ENCODE measurements at places on chromosomes 1 and 21.

DNA sequence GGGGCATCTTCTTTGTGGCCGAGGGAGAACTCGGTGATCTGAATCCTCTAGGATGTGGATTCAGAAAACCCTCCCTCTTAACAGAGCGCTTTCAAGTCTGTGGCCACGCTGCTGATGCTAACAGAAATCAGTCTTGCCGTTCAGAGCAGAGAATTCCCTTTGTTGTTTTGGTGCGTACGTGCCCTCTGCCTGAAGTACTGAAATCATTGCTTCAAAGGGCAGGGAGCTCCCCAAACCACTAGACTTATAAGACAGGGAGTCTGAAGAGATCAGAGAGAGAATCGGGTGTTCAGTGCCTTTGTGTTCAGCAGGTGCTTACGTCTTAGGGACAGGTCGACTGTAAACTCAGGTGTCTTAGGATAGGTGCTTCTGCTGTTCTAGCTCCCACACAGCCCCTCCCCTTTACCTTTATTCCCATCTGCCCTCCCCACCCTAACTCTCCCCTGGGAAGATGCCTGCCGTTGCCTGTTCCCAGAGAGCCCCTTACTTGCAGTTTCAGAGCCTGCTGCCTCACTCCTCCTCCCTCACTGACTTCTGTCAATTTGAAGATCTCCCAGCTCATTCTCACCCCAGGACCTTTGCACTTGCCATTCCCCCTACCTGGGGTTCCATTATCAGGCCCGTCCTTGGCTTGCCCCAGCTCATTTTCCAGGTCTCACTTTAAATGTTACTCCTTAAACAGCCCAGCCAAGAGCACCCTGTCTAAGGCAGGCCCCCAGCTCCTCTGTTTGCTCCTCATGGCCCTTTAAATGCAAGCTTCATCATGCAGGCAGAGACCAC lies 143.0 kb downstream of the CAMTA1 start:
- DNase-seq: no peak

GRCh38 chr1:44326821-44327465 lies 28.1 kb downstream of the ERI3 start:
- no peak for DNase-seq

GRCh38 chr1:108801101-108801500 lies 54.6 kb downstream of the STXBP3 start:
- no peak for DNase-seq

- DNase-seq: no peak
Observed at GRCh38 chr1:104795931-104796330, 1046.2 kb downstream of the AMY1C start.

GRCh38 chr1:226209307-226210059 lies 14.0 kb upstream of the MIXL1 start:
- DNase-seq: no peak

DNA sequence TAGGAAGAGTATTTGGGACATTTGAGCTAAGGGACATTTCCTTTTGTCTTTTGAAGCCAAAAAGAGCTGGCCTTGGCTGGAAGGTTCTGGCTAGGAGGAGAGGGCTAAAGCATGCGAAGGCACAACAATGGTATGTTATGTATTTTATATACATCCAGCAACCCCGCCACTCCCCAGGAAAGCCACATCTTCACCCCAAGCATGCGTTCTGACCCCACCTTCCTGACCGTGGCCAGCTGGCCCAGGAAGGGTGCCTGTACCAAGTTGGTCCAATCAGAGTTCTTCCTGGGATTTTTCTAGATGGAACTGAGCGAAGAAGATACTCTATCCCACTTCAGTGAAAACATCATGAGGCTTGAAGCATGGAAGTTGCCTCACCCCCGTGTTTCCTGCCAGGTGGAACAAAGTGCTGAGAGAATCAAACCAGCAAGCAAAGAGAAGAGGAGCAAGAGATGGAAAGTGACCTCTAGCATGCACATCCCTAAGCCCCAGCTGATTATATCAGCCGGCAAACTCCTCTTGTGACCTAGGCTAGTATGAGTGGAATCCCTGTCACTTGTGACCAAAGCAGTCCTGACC lies 82.7 kb downstream of the BCAR3 start:
- DNase-seq: no peak

GRCh38 chr1:228763561-228763960 lies 28.3 kb downstream of the RHOU start:
- no peak for DNase-seq

- DNase-seq: no peak
Observed at GRCh38 chr1:38128926-38129453, 82.4 kb upstream of the POU3F1 start.

- DNase-seq: no peak
Observed at GRCh38 chr1:12424793-12425192, 193.2 kb downstream of the DHRS3 start.

DNA sequence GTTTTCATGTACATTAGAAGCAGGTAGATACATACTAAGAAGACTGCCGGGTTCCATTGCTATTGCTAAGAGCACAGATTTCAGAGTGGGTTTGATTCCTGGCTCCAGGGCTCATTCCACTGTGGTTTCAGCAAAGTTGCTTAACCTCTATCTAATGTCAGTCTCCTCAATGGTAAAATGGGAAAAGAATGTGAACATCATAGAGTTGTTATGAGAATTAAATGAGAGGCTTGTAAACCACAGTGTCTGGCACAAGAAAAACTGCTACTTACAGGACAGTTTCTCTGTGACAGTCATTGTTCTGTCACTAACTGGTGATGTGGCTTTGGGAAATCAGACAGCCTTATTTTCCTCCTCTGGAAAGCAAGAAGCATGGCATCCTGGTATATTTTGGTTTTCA lies 10.7 kb upstream of the PLXNA2 start:
- DNase-seq: no peak

DNA sequence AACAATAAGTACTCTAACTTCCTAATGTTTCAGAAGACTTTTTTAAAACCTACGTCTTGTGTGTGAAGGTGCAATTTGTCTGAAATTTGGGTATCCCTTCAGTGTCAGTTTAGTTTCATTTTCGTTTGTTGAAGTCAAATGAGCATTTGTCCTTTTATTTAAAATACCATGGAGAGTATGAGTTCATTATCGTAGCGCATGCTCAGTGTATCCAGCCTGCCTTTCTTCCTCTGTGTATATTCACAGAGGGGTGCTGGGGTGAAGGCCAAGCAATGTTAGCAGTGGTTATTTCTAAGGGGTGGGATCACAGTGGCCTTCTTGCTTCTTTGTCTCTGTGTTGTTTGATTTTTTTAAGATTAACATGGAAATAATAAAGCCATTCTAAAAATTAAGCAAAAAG lies 43.2 kb downstream of the CNN3 start:
- no peak for DNase-seq

DNA sequence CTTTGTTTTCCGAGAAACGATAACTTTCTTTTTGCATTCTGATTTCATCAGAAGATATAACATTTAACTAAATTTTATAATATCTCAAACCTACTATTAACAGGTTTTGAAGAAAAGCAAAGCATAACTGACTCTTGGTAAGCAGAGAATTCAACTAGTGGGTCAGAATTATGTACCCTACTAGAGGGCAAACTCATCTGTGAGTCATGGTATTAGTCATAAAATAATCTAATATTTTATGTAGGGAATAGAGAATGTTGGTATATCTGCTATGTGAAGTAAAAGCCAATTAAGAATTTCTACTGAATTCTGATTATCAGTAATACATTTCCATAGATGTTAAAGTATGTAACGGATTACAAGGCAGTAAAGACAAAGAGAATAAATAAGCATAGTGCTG lies 56.8 kb downstream of the USP1 start:
- DNase-seq: no peak

GRCh38 chr1:15153842-15154479 lies 414 bp downstream of the TMEM51 start:
- DNase-seq: no peak

DNA sequence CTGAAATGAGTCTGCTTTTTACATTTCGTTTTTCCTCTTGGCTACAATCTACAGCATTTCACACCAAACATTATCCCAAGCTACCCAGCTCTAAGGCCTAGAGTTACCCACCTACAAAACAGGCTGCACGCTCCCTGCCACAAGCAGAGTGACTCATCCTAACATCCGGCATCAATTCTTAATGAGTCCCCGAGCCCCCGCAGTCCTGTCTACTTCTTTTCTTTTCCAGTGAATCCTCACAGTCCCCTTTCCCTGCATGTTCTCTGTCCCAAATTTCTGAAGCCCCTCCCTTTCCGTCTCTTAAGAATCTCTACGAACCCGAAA lies 650 bp downstream of the PCNX2 start:
- DNase-seq: peak; percentile 7

DNA sequence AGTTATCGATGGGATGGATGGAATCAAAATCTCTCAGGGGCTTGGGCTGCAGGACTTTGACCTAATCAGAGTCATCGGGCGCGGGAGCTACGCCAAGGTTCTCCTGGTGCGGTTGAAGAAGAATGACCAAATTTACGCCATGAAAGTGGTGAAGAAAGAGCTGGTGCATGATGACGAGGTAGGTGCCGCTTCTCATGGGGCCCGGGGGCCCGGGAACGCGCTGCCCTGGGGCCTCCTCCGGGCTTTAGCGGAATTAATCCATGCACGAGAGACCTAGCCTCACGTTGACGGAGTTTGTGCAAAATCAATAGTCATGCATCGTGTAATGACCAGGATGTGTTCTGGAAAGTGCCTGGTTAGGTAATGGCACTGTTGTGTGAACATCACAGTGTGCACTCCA lies 43.8 kb downstream of the FAAP20 start:
- no peak for DNase-seq

- no peak for DNase-seq
Observed at GRCh38 chr1:53121319-53122172, 20.9 kb downstream of the SLC1A7 start.

GRCh38 chr1:109161858-109162606 lies 48.1 kb downstream of the ELAPOR1 start:
- DNase-seq: no peak

All from stimulated activated CD4-positive, alpha-beta T cell treated with anti-CD3 and anti-CD28 coated beads, TNF-alpha, amount 100 ng/mL, for 24 hours (primary cell).